ENCODE measurements at places on chromosomes 6 and 20.

DNA sequence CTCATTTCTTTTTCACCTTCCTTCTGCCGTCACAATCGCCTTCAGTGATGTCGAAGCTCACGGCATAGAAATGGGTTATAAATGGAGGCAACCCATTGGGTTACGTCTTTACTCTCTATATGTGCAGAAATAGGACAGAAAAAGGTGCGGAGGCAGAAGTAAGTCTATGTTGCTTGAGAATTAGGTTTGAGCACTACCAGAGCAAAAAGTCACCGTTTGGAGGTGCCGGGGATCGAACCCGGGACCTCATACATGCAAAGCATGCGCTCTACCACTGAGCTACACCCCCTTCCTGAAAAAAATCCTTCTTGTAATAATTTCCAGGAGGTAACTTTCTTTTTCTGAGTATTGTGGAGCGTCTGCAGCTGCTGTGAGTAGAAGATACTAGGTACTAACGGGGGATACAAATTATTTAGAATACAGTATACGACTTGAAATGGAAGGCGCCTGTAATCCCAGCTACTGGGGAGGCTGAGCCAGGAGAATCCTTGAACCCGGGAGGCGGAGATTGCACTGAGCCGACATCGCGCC lies 134.2 kb downstream of the TRIM27 start:
- DNase-seq: no peak

DNA sequence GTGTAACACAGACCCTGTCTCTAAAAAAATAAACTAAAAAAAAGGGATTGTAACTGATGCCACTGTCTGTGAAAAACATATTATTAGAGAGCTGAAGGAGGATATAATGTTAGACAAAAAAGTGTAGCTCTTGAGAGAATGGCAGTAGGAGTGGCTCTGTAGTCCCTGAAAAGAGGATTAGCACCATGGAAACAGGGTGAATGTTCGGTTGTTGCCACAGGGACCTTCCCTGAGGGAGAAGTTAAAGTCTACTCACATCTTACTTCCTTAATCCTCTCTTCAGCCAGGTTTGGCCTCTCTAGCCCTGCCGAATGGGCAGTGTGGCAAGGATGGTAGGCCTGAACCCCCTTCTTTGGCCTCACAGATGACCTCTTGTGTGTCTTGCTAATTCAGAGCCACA lies 12.1 kb downstream of the SCAND1 start:
- no peak for DNase-seq

DNA sequence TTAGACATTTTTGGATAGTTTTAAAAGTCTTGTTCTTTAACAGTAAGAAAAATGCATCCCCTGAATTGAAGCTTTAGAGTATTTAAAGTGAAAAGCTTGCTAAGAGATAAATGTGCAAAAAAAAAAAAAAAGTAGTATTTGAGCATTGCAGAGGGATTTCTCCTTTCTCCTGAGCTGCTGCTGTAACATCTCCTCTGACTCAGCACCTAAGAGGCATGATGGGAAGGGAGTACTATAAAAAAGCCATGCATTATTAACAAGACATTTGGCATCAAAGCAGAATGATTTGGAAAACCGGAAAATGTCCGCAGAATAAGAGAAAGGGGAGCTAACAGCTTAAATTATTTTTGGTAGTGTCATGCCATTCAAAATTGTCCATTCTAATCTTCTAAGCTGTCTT lies 27.9 kb downstream of the B4GALT5 start:
- no peak for DNase-seq

GRCh38 chr6:74605922-74606581 lies 599.8 kb downstream of the COL12A1 start:
- DNase-seq: no peak

GRCh38 chr20:64136004-64136710 lies 28.1 kb upstream of the MYT1 start:
- DNase-seq: no peak

GRCh38 chr6:141878686-141879085 lies 254.0 kb upstream of the GJE1 start:
- no peak for DNase-seq

GRCh38 chr6:49576618-49577017 lies 26.1 kb downstream of the C6orf141 start:
- DNase-seq: no peak

GRCh38 chr20:539848-540247 lies 3.7 kb downstream of the CSNK2A1 start:
- no peak for DNase-seq

- DNase-seq: no peak
Measured at GRCh38 chr6:148509800-148510581, 167.4 kb downstream of the SASH1 start.

- DNase-seq: no peak
Measured at GRCh38 chr6:159594106-159594749, 98.8 kb downstream of the SOD2 start.

DNA sequence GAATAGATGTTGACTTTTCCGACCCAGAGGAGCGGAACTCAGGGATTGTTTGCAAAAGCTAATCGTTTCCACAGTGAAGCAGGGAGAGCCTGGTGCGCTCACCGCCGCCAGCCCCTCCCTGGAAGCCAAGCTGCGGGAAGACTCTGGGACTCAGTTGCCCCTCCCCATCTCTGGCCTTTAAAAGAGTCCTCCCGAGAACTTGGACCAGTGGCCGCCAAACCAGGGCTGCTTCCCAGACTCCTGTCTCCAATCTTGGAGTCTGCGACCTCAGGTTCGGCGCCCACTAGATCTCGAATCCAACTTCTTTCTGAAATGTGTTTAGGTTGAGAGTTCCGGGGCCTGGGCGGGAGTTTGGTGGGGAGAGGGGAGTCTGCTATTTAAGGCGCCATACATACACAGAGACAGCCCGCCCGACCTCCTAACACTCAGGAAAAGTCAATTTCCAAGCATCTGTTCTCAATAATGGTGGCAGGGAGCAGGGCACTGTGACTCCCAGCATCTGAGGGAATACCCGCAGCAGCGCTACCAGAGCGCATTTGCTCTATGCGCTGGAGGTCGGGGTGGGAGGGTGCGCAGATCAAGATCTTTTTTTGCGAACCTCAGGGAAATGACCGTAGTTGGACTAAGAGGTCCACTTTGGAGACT lies 800 bp upstream of the GRIK2 start:
- DNase-seq: no peak

DNA sequence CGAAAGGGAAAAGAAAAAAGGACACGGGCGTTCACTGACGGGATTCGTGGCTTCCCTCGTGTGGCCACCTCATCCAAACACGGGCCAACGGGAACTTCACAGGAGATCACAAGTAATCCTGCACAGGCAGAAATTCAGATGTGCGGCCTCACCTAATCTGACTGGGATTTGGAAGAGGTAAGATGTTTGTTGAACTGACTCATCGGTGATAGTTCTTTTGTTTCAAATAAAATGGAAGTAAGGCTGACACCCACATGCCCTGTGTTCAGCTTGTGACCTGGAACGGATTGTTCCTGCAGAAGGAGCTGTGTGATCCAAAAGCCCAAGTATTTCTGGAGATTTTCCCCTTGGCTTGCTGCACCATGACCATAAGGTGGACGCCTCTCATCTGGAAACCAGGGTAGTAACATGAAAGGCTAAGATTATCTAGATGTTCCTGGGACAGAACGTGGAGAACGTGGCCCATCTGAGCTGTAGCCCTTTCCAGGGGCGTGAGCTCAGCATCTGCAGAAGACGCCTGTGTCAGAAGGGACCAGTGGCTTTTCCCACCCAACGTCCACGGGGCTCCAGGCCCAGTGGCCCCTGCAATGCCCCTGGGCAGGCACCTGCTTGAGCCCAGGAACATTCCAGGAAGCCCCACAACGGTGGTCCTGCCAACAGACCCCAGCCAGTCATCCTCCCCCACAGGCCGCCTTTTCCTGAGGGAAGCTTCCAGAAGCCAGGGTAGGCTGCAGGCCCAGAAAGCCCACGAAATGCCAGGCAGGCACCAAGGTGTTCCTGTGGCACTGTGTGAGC lies 39.7 kb downstream of the DLL1 start:
- DNase-seq: no peak

- peak; percentile 61 for DNase-seq
Measured at GRCh38 chr6:81752084-81752920, at the start of gene TENT5A. TENT5A (minus strand) TSS chr6:81752681; CDS start chr6:81752141, 540 bp downstream.

- no peak for DNase-seq
Measured at GRCh38 chr20:19673575-19673974, 84.5 kb upstream of the RIN2 start.

- no peak for DNase-seq
Measured at GRCh38 chr6:6711832-6712448, 123.4 kb downstream of the LY86 start.

DNA sequence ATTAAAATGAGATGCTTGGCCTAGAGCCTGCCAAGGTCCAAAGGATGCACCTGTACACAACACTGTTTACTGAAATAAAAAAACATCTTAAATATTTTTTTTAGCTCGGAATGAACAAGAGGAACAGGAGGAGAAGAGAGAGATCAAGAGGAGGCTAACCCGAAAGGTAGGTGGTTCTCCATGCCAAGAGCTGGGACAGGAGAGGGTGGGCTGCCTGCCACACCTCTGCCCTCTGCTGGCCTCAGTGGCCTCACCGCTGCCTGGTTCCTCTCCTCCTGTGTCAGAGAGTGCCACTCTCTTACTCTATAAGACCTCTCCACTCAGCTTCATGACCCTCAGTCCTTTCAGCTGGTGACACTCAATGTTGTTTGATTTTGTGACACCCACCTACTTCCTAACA lies 50.2 kb downstream of the TBC1D7 start:
- no peak for DNase-seq

DNA sequence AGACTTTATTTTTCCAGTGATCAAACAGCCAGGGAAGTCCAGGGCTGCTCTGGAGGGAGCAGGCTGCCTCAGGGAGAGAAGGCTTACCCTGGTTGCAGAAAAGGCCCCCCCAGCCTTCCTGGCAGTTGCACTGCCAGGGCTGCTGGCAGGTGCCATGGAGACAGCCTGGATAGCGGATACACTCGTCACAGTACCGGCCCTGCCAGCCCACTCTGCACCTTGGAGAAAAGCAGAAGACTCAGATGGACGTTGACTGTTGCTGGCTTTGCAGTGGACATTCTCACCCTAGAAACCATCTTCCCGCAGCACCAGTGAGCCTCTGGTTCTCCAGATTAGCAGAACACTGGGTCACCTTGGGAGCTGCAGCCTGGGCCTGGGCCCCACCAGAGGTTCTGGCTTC lies 5.4 kb downstream of the DLL1 start:
- DNase-seq: no peak

GRCh38 chr20:50724112-50724725 lies 7.2 kb upstream of the PARD6B start:
- DNase-seq: no peak

GRCh38 chr6:2218866-2219265 lies 26.5 kb downstream of the GMDS start:
- DNase-seq: no peak

DNA sequence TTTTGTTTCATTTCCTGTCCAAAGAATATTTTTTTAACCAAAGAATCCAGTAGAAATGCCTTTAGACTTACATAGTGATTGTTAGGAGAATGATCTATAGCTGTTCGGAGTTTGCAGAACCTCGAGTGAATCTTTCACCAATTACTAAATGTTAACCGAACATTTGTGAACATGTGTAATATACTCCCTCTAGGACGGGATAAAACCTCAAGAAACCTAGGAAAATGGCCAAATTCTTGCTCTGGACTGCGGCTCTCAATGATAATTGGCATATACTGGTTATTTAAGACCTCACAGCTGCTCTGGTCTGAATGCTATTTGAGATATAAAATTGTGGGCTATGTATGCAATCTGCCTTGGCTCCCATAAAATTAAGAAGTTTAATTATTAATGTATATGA lies 137.1 kb downstream of the PACRG start:
- DNase-seq: no peak

DNA sequence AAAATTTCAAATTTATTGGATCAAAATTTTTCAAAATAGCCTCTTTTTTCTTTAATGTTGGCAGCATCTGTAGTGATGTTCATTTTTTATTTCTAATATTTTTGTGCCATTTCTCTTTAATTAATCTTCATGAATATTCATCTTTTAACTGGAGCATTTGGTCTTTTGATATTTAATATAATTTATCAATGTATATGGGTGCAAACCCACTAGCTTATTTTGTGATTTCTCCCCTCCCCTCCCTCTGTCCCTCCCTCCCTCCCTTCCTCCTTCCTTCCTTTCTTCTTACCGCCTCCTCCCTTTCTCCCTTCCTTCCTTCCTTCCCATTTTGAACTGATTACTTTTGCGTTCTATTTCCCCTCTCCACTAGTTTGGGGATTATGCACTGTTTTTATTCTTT lies 49.2 kb downstream of the TGM2 start:
- DNase-seq: no peak

DNA sequence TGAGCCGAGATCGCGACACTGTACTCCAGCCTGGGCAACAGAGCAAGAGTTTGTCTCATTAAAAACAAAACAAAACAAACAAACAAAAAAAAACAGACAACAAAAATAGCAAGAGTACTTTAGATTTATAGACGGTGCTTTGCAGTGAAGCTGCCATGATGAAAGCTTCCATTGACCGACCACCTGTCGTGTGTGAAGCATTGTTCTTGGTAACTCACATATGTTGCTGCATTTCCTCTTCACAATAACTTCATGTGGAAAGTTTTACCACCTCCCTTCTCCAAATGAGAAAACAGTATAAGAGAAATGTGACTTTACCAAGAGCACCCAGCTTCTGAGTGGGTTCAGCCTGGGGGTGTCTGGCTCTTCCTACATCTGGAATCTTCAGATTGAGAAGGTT lies 56.4 kb upstream of the PTGIS start:
- no peak for DNase-seq

- no peak for DNase-seq
Measured at GRCh38 chr6:170371588-170371987, 65.0 kb downstream of the FAM120B start.

GRCh38 chr6:5044866-5045265 lies 40.3 kb upstream of the PPP1R3G start:
- DNase-seq: no peak

DNA sequence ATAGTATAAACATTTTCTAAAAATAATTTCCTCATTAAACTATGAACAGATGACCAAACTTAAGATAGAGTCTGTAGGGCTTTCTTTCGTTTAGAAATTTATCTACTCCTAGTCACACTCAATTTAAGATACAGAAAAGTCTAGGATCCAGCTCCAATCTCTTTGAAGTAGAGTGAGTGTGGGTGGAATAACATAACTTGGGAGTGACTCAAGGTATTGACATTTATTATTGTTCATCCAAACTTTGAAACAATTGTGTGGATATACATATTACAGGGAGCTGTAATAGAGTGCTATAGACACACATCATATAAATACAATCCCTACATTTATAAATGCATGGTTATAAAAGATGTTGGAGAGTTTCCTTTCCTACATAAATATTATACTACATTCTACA lies 715.2 kb upstream of the MANEA start:
- no peak for DNase-seq

DNA sequence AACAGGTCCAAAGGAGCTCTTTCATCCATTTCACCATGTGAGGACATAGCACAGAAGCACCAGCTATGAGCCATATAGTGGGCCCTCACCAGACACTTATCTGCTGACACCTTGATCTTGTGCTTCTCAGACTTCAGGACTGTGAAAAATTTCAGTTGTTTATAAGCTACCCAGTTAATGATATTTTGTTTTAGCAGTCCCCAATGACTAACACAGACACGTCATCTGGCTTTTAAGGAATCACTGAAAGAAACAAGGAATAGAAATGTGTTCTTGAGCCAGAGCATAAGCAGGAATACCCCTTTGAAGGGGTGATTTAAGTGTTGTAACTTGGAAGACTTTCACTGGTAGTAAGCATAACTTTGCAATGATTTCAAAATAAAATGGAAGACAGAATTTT lies 214.7 kb upstream of the PTCHD4 start:
- DNase-seq: no peak

Data from activated CD8-positive, alpha-beta memory T cell treated with anti-CD3 and anti-CD28 coated beads for 1 hour (primary cell).